ENCODE measurements at places on chromosomes 2 and 18.
A peak's percentile ranks its signal among the peaks of the same experiment; 100 is the strongest.

DNA sequence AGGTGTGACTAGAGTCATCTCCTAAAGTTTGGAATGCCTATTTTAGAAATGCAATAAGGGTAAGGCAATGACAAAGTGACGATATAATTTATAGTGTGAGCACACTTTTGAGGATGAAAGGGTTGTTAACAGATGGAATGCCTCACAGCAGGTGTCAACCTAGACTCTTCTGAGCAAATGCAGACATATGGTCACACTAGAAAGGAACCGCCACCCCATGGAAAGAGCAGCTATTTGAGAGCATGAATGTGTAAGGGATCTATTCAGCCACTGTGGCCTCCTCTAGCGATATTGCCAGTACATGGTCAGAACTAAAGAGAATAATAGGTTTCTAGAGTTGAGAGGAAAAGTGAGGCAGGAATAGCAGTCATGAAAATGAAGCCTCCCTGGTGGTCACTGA is 18.5 kb downstream of the DSG2 start:
- no peak for DNase-seq

DNA sequence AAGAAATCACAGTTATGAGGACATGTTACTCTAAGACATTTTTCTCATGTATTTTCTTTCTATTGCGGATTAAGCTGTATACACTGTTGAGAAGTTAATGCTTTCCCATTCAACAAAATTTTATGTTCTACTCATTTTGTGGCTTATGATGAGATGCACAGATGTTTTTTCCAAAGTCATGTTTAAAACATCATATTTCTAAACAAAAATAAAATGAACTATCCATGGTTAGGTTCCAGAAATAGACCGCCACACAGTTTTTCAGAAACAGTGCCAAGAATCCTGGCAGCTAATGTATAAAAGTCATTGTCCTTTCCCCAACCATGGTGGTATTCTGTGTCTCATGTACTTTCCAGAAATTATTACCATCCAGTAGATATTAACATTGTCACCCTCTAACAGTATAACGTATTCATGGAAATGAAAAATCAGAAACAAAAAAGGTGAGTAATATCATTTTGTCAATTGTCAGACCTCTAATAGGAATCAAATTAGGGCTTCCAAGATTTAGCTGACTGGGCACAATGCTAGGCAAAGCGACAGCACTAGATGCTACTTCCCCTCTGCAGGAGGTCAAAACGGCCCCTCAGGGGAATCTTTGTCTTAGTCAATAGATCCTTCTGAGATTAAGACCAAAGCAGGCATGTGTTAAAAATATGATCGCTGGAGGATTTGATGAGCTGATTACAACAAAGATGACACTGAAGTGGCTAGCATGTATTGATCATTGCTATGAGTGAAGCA is 54.4 kb upstream of the ZNF397 start:
- no peak for DNase-seq

GRCh38 chr18:75230163-75231052 is 19.8 kb downstream of the TSHZ1 start:
- no peak for DNase-seq

DNA sequence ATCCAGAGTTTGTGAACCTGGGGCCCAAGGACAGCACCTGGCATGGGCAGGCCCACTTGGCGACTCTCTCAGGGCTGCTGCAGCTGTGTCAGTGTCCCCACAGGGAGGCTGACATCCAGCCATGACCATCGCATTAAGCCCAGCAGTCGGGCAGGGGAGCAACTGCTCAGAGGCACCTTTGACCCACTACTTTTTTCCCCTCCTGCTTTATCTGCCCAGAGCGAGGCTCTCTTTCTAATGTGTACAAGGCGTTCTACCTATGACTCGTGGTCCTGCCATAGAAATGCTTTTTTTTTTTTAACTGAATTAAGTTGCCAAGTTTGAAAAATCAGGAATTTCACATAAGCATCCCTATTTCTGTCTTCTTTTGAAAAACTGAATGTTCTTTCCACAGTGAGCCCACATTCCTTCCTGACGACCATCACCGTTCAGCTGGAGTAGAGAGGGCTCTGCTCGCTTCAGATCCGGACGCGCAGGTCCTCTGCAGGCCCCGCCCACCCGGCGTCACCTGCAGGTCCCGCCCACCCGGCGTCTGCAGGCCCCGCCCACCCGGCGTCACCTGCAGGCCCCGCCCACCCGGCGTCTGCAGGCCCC is 403 bp upstream of the CLUL1 start:
- no peak for DNase-seq

DNA sequence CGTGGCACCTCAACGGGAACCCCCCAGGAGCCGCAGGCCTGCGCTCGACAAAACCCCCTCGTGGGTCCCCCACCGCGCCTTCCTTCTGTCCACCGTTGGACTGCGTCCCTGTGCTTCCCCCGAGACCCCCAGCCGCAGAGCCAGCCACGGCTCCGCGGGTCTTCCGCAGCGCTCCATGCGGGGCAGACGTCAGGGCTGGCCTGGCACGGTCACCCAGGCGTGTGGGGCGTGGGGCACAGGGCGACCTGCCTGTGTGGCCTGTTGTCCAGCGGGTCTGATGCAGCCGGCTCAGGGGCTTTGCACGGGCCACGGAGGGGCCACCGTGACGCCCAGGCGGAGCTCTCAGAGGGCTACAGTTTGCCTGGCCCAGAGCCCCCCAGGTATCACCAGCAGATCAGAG is 11.0 kb downstream of the NFATC1 start:
- DNase-seq, result no peak

GRCh38 chr2:108412995-108413710 is 35.4 kb downstream of the SULT1C4 start:
- DNase-seq, result peak; percentile 91

DNA sequence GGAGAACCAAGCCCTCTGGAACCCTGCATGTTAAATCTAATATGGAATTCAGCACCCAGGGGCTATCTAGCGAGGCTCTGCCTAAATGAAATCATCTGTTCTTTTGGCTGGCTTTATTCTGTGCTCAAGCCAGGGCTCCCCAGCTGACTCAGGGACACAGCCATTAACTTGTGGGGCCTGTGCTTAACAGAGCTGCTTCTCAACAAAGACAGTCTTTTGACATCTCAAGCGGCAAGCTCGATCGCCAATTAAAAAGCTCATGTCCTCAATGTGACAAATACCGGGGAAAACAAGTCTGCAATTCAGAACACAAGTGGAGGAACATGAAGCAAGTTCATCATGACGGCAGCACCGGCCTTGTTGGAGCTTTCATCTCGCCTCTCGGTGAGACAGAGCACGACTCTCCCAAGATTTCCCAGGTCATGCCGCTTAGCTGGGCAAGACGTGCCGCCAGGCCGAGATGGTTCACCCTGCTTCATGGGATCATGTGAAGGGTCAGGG is 64.9 kb downstream of the KLHL29 start:
- DNase-seq, result no peak

DNA sequence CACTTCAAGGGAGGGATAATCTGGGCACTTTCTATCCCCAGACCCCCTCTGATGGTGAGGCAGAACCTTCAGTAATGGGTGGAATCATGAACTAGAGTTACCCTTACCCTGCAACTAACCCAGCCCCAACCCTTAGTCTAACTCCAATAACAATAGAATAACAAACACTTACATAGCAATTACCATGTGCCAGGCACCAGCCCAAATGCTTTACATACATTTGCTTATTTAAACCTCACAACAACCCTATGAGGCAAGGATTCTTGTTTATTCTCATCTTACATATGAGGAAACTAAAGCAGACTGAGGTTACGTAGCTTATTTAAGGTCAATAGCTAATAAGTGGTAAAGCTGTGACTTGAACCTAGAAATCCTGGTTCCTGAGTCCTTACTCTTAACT is 132.8 kb downstream of the CYP26B1 start:
- no peak for DNase-seq

- DNase-seq, result peak; percentile 81
These were observed 80.0 kb downstream of the ETAA1 start for GRCh38 chr2:67476809-67477790.

GRCh38 chr18:8732442-8733360 is 27.3 kb downstream of the MTCL1 start:
- DNase-seq, result no peak

DNA sequence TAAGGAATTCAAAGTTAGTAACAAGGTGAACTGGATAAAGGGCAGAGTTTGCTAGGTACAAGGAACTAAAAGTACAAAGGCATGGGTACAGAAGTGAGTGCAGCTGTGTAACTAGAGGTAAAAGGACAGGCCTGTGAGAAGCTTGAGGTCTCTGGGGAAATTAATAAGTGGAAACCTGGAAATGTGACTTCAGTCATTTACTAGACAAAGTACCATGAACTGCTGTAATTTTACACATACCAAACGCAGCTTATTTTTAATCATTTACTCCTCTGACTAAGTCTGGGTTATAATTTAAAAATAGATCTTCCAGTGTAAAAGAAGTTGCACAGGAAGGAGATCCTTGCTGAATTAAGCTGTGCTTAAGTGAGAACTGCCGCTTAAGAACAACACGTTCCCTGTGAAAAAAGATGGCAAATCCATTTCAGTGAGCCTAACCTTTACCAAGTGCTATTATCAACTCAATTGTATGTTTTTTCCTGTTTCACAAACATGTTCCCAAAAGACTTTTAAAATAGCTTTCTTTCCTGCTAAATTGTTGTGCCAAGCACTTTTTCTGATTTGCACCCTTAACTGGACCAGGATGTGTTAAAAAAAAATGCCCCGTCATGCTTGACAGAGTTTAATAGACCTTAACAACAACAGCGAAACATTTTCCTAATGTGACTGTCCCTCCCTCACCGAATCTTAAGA is 44.3 kb downstream of the CALCRL start:
- no peak for DNase-seq

GRCh38 chr18:7447318-7448028 is 119.6 kb upstream of the PTPRM start:
- no peak for DNase-seq

GRCh38 chr2:101815739-101816391 is 118.4 kb downstream of the MAP4K4 start:
- DNase-seq, result no peak

DNA sequence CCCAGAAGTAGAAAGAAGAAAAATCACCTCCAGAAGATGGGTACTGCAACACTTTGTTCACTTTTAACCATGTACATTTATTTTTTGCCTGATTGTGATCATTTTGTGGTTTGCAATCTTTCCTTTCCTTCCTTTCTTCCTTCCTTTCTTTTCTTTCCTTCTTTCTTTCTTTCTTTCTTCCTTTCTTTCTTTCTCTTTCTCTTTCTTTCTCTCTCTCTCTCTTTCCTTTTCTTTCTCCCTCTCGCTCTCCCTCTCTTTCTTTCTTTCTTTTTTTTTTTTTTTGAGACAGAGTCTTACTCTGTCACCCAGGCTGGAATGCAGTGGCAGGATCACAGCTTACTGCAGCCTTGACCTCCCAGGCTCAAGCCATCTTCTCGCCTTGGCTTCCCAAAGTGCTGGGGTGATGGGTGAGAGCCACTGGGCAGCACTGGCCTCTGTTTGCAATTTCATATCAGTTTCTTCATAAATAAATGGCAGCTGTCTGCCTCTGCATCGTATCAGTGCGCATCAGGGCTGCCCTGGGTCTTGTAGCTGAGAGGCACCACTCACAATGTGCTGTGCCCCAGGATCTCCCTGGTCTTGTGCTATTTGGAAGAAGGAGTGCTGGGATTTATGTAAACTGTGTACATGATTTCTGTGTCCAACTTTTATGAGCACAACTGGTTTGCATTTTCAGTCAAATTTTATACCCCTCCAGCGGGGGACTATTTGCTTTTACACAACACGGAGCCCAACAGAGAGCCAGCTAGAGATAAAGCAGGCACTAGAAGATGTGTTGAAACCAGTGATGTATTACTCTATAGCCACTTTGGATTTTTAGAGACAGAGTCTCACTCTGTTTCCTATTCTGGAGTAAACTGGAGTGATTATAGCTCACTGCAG is 6.9 kb upstream of the LIMS2 start:
- no peak for DNase-seq

DNA sequence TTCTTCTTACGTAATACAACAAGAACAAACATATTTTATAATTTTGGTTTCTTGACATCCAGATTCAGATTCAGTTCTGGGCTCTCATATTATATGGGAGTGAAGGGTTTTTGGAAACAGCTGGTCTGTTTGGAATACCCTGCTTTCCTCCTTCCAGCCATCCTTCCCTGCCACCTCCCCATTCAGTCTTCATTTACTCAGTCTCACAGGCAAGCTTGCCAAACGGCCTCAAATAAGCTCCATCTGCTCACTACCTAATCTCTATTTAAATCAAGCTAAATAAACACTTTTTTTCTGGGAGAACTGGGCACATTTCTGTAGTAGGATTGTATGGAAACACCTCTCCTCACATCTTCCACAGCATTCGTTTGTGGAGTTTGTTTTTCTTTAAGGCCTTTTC is 147.5 kb downstream of the RND3 start:
- DNase-seq, result peak; percentile 20

DNA sequence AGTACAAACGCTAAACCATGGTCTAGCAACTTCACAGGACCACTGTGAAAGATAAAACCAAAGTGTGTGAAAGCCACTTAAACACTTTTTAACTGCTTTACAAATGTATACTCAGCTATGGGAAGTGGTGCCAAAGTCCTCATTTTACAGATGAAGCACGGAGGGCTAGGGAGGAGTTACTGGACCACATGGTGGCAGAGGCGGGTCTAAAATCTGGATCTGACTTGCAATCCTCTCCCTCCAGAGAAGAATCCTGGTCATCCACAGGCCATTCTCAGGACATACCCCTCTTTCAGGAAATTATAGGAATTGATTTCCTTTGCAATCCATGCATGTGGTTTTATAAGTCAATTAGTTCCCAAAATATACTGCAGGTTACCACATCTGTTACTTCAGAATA is 84.6 kb upstream of the GYPC start:
- no peak for DNase-seq

- no peak for DNase-seq
These were observed 1082.0 kb upstream of the ACVR2A start for GRCh38 chr2:146762786-146763185.

GRCh38 chr2:28327956-28328922 is 64.4 kb upstream of the FOSL2 start:
- peak; percentile 68 for DNase-seq

DNA sequence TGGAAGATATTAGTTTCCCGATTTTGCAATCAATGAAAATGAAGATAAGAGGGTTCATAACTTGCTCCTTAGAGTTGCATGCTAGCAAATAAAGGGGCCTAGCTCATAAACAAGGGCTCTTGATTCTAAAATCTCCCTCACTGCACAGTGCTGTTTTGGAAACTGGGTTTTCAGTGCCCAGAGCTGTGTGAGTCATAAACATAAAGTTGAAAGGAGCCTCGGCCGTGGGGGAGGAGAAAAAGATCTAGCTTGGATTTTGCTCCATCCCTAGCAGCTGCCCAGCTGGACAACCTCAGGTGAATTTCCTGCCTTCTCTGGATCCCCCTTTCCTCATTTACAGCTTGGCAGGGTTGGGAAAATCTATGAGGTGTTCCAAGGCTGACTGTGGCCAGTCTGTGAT is 42.5 kb downstream of the LYPD1 start:
- no peak for DNase-seq

- DNase-seq, result no peak
These were observed 100.8 kb upstream of the TWIST2 start for GRCh38 chr2:238747114-238747513.

Data from IMR-90 (cell line).